Stimulated activated CD4-positive, alpha-beta T cell treated with anti-CD3 and anti-CD28 coated beads, Interleukin-2, amount 100 ng/mL, for 24 hours (primary cell): ENCODE measurements at places on chromosomes 3 and 15.

DNA sequence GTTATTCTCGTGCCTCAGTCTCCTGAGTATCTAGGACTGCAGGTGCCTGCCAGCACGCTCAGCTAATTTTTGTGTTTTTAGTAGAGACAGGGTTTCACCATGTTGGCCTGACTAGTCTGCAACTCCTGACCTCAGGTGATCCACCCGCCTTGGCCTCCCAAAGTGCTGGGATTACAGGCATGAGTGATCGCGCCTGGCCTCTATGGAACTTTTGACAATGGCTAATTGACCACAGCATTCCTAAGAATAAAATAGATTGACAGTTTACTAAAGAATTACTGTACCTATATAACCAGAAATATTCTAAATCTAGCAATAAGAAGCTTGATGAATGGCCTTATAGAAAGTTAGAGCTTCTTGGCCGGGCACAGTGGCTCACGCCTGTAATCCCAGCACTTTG is 51.0 kb upstream of the TRIM42 start:
- no peak for DNase-seq

DNA sequence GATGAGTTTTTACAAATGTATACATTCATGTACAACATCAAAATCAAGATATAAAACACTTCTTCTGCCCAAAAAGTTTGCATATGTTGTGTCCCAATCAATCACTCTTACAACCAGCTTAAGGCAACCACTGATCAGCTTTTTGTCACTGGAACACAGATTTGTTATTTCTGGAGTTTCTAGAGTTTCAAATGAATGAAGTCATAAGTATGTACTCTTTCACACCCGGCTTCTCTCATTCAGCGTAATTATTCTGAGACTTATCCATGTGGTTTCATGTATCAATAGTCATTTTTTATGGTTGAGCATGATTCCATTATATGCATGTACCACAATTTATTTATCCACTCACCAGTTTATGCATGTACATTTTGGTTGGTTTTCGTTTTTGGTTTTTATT is 53.0 kb upstream of the CORO2B start:
- no peak for DNase-seq

DNA sequence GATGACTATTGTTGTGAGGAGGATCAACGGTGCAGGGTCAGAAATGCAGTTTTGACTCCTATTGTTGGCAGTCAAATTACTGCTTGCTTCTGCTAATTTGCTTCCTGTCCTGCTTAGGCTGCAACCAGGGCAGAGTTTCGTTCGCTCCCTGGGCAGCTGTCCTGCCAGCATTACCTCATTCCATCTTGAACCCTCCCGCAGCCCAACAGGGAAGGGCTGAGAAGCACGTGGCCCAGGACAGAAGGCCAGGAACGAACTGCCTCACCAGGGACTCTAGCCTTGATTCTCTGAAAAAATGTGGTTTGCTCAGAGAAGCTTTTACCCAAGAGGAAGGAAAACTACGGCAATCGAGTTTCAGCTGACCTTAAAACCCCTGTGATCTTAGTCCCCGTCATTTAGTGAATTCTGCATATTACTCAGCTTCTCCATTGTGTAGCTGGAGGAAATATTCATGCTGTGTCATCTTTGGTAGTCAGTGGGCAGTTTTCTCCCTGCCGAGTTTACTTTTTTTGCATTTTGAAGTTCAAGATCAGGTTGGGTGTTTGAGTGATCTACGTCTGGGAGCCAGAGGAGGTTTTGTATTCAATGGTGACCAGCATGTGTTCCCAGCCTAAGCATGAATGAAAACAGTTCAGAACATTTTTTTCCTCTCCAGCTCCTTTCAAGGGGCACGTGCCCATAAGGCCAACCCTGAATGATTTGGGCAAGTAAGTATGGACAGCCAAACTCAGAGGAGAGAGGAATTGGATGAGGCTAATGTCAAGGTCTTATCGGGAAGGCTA is 23.0 kb downstream of the TLNRD1 start:
- DNase-seq = peak; percentile 27

DNA sequence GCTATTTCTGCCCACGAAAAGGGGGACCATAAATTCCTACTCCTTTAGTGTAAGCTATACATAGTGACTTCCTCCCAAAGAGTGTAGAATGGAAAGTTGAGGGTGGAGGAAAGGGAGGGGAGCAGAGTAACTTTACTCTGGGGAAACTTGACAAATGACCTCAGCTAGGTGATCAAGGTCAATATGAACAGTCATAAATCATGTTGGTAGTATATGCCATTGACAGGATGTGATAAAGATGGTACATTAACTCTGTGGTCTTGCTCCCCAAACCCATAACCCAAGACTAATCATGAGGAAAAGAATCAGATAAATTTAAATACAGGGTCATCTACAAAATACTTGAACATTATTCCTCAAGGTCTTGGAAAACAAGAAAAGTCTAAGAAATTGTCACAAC is 18.6 kb downstream of the SETMAR start:
- no peak for DNase-seq

DNA sequence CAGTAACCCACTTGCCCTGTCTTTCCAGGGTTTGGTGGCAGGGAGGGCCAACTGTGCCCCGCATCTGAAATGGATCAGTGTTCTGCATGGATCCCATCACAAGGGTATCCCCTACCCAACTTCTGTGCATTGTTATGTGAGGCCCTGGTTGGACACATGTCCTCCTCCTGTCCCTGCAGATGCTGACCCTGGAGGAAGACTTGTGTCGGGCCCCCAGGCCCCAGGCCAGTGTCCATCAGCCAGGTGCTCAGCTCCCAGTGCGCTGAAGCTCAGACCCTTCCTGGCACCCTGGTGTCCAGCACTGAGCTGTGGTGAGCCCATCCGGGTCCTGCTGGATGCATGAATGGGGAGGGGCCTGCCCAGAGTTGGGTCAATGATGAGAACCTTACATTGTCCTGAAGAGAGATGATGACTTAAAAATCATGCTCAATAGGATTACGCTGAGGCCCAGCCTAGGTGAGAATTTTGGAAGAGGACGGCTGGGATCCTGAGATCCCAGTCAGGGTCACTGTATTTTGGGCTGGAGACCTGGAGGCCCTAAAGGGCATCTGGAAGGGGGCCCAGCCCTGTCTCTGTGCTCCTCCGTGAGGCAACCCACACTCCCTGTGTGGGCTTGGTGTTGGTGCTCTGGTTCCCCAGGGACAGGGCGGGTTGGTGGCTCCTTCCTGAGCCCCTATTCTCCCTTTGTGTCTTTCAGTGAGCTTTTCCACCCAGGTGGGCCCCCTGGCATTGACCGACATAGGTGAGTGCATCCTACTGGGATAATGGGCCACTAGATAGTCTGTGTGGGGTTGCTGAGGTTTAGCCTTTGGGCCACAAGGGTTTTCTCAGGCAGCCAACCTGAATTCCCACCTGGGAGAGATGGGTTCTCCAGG is 199.1 kb downstream of the UBE3A start:
- no peak for DNase-seq

DNA sequence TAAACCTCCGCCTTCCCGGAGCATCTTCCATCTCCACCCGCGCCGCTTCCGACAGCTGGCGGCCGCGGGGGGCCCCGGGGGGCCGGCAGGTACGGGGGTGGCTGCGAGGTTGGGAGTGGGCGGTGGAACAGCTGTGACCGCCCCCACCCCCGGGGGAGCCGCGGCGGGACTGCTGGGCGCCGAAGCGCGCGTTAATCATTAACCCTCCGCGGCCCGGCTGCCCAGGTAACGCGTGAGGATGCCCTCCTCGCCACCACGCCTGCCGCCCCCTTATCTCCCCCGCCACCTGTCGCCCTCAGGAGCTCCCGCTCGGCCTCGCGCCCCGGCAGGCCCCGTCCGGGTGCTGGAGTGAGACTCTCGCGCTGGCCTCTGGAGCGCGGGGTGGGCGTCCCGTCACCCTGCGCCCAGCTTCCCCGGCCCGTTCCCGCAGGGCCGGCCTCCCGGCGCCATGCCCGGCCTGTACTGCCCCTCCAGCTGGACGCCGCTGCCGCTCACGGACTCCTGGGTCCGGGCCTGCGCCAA is 757 bp downstream of the VWA5B2 start:
- DNase-seq = no peak

GRCh38 chr3:193662757-193663322 is 69.8 kb downstream of the OPA1 start:
- DNase-seq = no peak

DNA sequence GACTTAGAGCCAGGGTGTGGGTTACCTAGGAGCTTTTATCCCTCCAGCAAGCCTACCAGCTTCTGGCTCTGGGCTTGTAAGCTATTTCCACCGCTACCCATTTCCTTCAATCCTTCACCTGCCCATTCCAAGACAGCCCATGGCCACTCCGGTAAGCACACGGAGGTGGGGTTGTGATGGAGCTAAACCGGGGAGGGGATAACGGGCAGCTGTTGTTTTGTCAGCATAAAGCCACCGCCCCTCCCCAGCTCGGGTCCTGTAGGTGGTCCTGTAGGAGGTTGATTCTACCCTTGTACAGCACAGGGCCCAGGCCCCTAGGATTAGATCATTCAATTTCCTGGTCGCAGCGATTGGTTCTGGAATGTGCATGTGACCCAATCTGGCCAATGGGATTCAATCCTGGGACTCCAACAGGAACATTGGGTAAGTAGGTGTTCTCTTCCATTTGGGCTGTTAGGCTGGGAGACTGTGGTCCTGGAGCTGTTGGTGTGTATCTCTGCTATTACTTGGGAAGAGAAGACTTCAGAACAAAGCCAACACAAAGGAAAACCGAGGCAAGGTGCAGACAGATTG is 150.6 kb downstream of the RAB11A start:
- DNase-seq = no peak

- no peak for DNase-seq
Measured at GRCh38 chr3:50294492-50295403, 2.5 kb upstream of the IFRD2 start.

GRCh38 chr3:179734497-179735281 is 81.8 kb downstream of the USP13 start:
- DNase-seq = no peak

DNA sequence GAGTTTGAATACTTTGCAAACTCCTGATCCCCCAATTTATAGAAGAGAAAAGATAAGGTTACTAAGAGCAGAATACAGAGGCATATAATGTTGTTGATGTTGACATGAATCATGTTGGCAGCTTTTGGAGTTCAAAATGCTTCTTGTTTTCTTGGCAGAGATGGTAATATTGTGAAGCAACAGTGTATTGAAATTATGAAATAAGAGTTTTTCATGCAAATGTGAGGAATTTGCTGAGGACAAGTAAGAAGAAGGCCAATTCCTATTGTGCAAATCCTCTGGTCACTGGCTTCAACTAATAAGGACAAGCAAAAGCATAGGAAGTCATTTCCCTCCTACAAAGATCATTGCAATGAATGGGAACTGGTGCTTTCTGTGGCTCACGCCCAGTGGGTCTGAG is 126.9 kb upstream of the CHL1 start:
- DNase-seq = no peak
